Stimulated activated CD4-positive, alpha-beta T cell treated with anti-CD3 and anti-CD28 coated beads, Interleukin-12 subunit alpha, Interleukin-12 subunit beta, amount 100 ng/mL, for 4 hours (primary cell): ENCODE measurements at places on chromosomes 3 and 15.

DNA sequence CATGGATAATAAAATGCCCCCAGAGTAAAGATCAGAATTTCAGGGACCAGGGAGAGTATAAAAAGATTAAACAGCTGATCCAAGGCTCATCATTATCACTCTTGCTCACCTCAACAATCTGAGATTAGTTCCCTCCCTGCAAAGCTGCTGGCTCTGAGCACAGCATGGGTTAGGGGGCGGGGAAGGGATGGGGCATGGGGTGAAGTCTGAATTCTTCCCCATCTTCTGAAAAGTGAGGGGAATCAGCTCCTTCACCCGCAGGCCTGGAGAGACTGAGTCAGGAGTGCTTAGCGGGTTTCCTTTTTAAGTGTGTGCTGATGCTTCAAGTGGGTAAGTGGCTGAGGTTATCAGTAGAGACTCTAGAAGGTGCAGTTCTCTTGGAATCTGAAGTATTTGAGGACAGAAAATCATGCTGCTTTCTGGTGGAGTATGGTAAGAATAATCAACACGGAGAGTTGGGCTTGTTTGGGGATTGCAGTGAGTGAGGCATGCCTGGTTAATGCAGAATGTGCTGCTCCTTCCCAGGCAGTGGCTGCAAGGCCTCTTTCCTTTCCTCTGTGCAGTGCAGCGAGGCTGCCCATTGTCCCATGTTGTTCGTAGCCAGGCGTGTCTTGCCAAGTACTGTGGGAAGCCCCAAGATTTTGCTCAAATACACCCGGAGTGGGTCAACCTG lies 59.2 kb upstream of the TRAK1 start:
- DNase-seq = no peak

- DNase-seq = no peak
Measured at GRCh38 chr3:179098388-179099077, 26.9 kb upstream of the ZMAT3 start.

DNA sequence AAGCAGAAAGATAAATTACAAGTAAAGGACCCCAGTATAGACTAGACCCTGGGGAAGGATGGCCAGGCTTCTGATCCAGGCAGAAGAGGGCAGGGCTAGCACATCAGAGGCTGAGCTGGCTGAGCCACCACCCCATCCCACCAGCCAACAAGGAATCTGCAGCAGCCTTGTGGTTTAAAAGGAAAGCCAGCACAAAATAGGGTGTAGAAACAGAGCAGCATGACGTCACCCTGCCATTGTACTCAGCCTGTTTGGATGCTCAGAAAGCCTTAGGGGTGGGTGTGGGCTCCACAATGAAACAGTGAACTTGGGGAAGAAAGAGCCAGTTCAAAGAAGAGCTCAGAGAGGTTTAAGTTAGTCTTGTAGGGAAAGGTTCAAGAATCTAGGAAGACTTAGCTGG lies 28.2 kb downstream of the DUOX1 start:
- DNase-seq = no peak

GRCh38 chr3:132343018-132343612 lies 25.9 kb downstream of the ACP3 start:
- DNase-seq = no peak

GRCh38 chr3:172070269-172070668 lies 30.9 kb downstream of the FNDC3B start:
- DNase-seq = no peak

DNA sequence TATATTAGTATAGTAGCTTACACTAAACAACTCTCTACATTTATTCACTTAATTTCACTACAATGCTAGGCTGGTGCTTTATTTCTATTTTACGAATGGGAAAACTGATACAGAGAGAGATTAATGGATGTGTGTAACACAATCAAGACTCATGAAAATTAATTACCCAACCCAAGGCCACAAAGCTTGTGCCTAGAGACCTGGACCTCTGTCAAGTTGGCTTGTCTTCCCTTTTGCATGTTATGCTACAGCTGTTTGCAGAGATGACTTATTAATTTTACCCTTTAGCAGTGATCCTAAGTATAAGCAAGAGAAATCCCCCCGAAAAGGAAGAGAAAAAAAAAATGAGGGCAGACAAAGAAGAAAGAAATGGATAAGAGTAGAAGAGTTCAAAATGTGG lies 162.5 kb downstream of the C3orf38 start:
- no peak for DNase-seq

- no peak for DNase-seq
Measured at GRCh38 chr15:81115054-81115939, 18.8 kb upstream of the CFAP161 start.

GRCh38 chr15:57675481-57676181 lies 30.9 kb upstream of the POLR2M start:
- no peak for DNase-seq

- no peak for DNase-seq
Measured at GRCh38 chr3:197366301-197367044, 68.1 kb upstream of the DLG1 start.

DNA sequence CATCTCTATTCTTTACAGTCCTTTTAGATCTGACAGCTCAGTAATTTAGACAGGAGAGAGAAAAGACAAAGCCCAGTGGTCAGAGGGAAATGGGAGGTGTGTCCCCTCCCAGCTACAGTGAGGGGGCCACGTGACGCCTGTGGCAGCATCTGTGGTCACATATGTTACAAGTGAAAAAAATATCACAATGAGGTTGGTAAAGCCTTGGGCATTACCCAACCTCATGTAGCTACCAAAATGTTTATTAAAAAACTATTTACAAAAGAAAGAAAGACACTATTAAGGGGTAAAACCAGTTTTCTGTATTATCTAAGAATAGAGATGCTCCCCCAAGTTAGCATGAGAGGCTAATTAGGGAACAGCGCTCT lies 42.9 kb upstream of the PLCL2 start:
- no peak for DNase-seq

DNA sequence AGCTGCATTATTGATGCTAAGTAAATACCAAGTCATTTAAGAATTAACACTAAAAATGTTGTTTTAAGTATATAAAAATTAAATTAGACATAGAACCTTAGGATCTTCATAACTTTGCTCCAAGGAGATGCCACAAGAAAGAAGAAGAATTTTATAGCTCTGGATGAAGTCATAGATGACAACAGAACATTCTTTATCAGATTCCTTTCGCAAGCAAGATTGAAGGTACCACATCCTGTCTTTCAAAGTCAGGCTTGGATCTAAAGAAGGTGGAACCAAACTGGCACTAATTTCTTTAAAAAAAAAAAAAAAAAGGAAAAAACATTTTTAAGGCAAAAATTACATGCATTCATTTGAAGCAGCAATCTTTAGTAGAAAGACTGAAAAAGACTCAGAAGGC lies 62.5 kb downstream of the POLQ start:
- DNase-seq = no peak

- no peak for DNase-seq
Measured at GRCh38 chr3:114649331-114649730, 355.5 kb downstream of the TIGIT start.

DNA sequence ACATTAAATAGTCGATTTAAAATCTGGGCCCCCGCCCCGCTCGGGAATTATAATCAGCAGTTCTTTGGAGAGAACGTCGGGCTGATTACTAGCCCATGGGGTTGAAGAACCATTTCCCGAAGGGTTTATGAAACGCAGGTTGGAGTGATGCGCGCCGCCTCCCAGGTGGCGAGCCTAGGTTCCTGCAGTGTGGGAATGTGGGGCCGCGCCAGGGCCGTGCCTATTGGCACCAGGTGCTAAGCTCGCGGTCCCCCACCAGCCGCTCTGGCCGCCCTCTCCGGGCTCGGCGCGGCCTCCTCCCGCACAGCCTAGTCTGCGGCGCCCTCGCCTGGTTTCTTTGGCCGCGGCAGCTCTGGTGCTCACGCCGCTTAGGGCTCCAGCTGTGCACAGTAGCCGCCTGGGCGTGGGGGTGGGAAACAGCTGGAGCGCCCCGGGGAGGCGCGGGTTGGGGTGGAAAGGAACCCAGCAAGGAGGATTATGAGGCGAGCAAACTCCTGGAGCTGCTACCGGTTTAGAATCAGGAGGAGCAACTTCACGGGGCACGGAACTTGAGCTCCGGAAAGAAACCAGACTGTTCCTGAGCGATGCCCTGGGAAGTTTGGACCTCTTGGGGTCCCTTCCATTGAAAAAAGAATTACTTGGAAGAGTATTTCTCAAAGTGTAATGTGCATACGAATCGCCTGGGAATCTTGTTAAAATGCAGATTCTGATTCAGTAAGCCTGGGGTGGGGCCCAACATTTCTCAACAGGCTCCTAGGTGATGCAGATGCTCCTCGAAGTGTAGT lies 5.6 kb upstream of the MECOM start:
- peak; percentile 47 for DNase-seq

DNA sequence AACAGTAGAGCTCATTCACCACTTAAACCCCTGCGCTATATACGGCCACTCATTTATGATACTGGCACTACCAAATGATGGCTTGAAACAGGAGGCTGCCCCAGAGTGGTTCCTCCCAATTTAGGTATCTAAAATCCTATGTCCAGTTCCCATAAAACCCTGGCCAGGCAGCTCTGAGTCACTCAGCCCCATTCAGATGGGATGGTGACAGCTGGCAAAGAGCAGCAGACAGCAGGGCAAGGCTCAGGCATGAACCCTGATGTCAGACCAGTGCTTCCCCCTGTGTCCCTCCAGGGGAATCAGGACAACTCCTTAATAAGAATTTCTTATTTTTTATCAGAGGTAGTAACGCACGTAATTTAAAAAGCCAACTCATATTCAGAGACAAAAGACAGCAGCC lies 77.2 kb upstream of the RNU6-1 start:
- DNase-seq = no peak

DNA sequence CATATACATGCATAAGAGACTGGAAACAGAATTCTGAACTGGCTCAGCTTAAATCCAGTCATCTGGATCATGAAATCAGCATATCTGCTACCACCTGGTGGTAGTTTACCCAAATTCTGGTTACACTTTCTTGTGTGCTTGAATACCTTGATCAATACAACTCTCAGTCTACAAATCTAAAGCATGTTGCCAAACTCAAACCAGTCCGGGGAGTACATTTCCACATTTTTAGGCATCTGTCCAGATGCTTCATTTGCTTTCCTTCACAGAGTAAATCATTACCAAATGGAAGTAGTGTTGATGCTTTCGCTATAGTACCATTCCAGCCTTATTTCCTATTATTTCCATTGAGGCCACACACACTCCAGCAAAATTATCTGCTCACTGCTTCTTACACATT lies 126.4 kb downstream of the P2RY1 start:
- no peak for DNase-seq

GRCh38 chr3:150577855-150578254 lies 25.3 kb upstream of the SELENOT start:
- no peak for DNase-seq

GRCh38 chr3:134325706-134326105 lies 48.5 kb downstream of the AMOTL2 start:
- DNase-seq = no peak

GRCh38 chr3:49700453-49701128 lies 11.2 kb downstream of the RNF123 start:
- no peak for DNase-seq

DNA sequence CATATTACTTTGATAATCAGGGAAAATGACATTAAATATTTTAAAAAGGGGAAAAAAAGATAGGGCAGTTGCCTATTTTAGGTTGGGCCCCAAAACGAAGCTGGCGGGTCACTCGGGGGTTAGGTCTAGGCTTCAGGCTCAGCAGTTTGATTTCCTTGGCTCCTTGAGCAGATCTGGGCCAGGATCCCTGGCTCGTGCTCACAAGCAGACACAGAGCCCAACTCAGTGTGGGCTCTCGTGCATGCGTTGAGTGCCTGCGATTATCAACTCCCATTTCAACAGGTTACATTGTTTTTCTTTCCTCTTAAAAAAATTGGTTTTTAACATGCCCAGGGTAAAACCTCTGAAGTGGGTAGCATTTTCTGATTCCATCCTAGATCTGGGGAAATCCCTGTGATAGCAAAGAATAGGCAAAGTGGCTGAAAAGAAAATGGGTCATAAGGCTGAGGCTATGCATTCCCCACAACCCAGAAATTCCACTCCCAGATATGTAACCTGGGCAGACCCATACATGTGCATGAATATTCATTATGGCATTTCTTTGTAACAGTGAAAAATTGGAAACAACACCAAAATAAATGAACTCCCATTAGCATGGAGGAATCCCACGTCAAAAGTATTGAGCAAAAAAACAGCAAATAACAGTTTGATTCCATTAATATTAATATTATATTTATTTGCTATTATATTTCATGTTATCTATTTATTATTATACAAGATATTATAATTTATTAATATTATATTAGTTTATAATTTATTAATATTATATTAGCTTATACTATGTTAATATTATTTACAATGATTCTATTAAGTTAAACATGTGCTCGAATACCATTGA lies 27.8 kb downstream of the FAM43A start:
- no peak for DNase-seq

DNA sequence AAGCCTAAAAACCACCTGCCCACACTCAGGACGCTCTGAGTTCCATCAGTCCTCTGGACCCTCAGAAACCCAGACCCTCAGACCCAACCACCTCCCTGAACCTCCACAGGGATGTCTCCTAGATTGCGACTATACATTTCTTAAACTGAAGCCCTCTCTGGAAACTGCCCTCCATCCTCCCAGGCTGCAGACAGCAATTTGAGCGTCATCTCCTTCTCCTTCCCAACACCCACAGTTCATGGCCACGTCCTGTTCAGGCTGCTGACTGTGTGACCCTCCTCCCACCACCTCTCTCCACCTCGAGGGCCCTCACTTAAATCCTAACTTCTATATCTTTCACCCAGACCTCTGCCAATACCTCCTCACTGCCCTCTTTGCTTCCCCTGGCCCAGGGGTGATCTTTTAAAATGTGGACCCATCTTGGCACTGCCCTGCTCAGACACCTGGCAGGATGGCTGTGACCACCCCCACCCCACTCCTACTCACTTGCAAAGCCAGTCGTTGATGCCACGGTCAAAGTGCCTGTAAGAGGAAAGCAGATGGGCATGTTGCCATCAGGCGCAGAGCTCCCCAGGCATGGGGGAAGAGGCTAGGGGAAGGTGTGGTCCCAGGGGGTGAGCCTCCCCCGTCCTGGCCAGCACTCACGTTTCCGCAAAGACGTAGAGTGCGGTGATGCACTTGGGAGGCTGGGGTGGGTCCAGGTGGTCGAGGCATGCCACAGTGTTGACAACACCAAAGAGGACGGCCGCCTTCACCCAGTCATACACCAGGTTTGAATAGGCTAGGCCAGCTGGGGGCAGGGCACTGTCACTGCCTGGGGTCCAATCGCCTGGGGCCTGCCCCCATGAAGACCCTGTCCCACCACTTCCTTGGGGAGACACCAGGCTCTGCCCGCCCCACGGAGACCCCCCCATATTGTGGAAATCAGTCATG lies 6.0 kb downstream of the HHATL start:
- DNase-seq = no peak

DNA sequence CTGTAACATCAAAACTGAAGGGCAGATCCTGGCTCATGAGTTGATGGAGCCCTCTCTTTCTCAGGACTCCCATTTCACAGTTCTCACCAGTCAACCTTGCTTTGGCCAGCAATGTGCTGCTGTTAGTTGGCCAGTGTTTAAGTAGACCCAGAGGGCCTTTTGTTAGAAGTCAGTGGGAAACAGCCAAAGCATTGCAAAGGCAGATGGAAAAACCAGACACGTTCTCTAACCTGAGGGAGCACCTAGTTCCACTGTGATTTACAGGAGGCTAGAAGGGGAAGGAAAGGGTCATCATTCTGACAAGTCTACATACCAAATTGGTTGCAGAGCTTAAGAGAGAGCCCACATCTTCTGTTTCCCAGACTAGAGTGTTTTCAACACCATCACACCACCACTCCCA lies 196.4 kb downstream of the OPA1 start:
- DNase-seq = no peak

GRCh38 chr3:183819831-183820230 lies 5.5 kb downstream of the MAP6D1 start:
- DNase-seq = no peak

GRCh38 chr3:178546079-178546478 lies 9.8 kb downstream of the KCNMB2 start:
- no peak for DNase-seq
